ENCODE measurements at places on chromosomes 16 and 17.

- no peak for DNase-seq
Measured at GRCh38 chr17:73878923-73879322, 234.7 kb upstream of the SDK2 start.

DNA sequence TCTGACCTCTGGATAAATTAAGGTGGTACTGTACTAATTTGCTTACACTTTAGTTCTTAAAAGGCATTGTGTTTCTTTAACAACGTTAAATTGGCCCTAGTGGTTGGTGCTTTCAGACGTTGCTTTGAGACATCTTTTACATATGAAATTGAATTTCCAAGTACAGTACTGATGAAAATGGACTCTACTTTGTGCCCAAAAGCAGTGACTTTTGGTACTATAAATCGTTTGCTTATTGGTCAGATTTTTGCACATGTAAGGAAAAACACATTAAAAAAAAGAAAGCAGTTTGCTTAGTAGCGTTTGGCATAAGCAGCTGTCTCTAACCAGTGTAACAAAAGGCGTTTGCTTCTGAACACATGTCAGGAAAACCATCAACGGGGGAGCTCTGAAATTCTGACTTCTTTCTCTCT is 139.6 kb downstream of the CDK5R1 start:
- DNase-seq: no peak

DNA sequence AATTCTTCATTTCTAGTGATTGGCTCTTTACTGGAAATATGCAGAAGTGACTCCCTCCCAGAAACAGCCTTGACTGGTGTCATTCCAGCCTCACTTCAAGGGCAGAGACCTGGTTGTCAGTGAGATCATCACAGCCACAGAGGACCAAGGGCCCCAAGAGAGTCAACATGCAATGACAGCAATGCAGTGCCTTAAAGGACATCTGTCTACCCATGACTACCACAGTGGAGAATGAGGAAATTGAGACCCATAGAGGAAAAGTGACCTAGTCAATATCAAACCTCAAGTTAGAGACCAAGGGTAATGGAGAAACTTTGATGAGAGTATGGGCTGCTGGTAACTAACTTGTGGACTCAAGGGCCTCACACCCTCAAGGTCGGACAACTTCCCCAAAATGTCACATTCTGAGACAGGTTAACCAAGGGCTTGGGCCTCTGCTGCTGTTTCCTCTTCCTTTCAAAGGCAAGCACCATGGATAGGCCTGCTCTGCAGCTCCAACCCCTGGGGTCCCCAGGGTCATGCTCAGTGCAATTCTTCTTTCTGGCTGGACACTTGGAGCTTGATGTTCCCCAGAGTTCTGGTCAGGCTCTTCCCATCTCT is 11.3 kb downstream of the NOG start:
- DNase-seq: no peak

DNA sequence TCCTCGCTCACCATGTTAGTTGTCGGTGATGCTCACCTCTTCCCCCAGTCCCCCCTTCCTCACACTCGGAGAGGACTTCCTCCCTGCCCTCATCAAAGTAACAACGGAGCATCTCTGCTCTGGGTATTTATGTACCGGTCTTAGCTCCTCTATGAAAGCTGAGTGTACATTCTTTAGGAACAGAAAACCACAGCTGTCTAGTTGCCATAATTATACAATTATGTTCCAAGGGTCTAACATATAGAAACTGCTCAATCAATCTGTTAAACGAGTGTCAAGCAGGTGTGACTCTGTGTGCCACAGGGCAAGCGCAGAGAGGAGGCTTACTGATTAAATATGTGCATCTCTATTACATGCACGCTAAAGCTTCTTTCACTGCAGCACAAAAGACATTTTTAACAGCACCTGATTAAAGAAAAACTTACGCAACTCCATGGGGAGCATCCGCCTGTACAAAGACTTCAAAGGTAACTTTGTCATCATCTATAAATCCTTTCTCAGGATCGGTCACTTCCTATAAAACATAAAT is 37.8 kb downstream of the LITAFD start:
- no peak for DNase-seq

GRCh38 chr17:61285526-61286320 is 113.9 kb upstream of the TBX2 start:
- no peak for DNase-seq

DNA sequence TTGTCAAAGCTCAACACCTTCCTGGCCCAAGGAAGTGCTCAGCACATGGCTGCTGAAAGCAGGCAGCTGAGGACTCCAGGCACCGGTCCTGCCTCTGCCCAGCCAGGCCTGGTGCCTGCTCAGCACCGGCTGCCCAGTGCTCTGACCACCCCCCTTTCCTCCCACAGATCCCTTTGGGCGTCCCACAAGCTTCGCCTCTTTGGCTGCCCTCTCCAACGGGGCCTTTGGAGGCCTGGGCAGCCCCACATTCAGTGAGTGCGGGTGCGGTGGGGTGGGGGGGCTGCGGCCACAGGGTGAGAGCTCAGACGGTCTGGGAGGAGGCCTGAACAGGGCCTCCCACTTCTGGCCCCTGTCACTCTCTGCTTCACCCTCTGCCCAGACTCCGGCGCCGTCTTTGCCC is 10.2 kb downstream of the FBRS start:
- no peak for DNase-seq

DNA sequence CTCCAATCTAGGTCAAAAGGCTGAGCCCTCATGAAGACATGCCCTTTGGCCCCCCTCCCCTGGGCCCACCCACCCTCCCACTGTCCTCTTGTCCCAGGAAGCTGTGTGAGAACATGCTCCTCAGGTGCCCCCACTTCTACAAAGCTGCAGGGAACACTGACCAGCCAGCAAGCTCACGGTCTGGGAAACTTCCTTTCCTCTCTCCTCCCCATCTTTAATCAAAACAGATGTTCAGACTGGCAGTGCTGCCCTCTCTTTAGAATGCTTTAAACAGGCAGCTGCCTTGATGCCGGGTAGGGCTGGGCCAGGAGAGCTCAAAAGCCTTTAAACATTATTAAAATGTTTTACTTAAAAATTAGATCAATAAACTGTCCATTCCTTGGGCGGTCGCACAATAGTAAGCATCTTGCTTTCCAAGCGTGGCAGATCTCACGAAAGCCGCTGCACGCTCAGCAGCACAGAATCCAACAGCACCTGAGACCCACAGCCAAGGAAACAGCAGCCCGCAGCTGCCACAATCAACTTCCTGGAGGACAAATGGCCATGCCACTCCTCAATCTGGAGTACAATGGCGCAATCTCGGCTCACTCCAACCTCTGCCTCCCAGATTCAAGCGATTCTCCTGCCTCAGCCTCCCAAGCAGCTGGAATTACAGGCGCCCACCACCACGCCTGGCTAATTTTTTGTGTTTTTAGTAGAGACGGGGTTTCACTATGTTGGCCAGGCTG is 399.2 kb downstream of the SLC39A11 start:
- DNase-seq: no peak

DNA sequence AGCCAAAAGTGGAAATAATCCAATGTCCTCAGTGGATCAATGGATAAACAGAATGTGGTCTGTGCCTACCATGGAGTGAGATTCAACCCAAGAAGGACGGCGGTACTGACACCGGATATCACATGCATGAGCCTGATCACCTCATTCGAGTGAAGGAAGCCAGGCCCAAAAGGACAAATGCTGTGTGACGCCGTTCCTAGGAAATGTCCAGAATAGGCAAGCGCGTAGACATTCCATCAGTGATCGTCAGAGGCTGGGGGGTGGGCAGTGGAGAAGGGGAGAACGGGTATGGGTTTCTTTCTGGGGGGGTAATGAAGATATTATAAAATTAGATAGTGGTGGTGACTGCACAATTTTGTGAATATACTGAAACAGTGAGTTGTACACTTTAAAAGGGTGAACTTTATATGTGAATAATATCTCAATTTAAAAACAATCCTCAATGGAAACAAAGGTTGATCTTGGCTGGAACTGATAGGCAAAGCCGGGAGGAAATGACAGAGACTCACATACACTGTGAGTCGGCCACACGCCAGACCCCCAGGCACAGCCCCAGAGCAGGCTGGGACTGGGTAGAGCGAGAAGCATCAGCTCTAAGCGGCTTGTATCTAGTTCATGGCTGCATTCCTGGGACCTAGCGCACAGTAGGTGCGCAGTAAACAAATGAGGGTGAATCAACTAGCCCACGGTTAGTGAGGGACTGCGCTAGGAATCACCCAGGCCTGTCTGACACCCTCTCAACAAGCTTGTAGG is 3.5 kb downstream of the DBNDD1 start:
- DNase-seq: no peak

DNA sequence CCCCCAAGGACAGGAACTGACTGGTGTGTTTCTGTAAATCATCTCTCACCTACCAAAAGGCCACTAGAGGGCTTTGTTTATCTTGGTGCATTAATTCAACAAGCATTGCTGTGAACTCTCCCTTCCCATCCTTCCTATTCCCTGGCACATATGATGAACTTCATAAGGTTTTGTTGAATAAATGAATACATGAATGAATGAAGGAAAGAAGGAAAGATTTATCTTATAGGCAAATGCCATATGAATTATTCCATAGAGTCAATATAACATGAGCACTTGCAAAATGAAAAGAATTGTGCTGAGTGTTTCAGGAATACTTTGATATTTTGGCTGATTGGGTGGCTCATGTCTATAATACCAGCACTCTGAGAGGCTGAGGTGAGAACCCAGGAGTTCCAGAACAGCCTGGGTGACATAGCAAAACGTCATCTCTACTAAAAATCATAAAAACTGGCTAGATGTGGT is 4.3 kb downstream of the SPDYE4 start:
- DNase-seq: no peak

- no peak for DNase-seq
Measured at GRCh38 chr17:79144133-79144532, 69.5 kb downstream of the ENGASE start.

GRCh38 chr17:27845264-27846041 is 45.1 kb upstream of the NOS2 start:
- no peak for DNase-seq

GRCh38 chr17:32483451-32484019 is 3.3 kb upstream of the CDK5R1 start:
- DNase-seq: no peak

- no peak for DNase-seq
Measured at GRCh38 chr17:34377078-34377823, 14.2 kb upstream of the CCL1 start.

GRCh38 chr17:80772906-80773242 is 218.8 kb upstream of the CHMP6 start:
- no peak for DNase-seq

GRCh38 chr17:68519911-68520310 is 7.7 kb downstream of the PRKAR1A start:
- no peak for DNase-seq

DNA sequence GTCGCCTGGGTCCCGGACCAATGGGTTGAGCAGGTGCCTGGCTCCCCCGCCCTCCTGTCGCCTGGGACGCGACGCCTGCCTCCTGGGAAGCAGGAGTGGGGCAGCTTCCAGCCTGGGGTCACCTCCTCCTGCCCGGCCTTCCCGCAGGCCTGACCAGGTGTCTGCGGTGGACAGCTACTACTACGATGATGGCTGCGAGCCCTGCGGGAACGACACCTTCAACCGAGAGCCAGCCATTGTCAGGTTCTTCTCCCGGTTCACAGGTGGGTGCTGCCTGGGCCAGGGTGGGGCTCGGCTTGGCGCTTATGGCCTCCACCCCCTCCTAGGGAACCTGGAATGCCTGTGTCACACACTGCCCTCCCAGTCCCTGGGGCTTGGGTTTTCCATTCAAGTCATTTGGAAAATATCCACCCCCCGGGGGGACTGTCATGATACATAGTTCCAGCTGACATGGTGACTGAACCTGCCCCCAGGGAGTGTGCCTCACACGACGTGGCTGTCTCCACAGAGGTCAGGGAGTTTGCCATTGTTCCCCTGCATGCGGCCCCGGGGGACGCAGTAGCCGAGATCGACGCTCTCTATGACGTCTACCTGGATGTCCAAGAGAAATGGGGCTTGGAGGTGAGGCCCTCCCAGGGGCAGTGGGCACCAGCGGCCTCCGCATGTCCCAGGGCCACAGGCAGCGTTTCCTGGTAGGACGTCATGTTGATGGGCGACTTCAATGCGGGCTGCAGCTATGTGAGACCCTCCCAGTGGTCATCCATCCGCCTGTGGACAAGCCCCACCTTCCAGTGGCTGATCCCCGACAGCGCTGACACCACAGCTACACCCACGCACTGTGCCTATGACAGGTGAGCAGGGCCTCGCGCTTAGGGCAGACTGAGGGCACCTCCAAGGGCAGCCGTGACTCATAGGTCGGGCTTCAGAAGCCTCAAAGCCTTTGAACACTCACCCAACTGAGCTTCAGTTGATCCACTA is 2.3 kb downstream of the DNASE1 start:
- no peak for DNase-seq

GRCh38 chr17:17528696-17529652 is 32.8 kb upstream of the RASD1 start:
- no peak for DNase-seq

DNA sequence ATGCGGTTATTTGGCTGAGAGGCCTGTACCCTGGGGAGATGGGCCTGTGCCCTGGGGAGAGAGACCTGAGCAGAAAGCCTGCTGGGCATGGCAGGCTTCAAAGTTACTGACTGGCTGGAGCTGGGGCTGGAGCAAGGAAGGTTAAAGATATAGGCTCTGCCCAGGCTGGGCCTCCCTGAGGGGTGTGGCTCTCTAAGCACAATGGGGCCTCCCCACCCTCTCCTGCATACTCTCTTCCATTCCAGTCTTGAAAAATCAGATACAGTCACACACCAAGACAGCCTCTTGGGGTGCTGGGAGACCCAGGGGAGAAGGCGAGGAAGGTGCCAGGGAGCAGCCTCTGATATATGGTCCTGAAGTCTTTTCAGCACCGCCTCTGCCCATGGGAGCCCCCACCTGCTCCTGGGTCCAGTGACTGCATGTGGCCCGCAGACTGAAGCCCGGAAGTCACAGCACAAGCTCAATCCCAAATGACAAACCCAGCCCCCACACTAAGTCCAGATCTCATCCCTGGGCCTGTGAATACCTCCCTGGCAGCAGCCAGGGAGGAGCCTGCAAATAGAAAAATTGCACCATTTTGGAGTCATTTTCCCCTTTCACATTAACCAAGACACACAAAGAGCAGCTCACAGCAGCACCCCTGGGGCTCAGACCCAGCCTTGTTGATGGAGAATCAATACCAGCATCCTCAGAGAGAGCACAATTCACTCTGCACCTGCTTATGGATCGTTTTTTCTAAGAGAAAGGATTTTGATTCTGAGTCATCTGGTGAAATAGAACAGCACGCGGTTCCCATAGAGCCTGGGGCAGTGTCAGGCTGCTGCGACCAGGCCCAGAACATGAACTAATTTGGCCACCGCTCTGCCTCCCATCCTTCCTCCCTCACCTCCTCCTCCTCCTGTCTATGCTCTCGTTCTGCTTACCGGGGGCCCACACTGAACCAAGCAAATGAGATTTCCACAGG is 25.6 kb upstream of the CACNG1 start:
- no peak for DNase-seq

DNA sequence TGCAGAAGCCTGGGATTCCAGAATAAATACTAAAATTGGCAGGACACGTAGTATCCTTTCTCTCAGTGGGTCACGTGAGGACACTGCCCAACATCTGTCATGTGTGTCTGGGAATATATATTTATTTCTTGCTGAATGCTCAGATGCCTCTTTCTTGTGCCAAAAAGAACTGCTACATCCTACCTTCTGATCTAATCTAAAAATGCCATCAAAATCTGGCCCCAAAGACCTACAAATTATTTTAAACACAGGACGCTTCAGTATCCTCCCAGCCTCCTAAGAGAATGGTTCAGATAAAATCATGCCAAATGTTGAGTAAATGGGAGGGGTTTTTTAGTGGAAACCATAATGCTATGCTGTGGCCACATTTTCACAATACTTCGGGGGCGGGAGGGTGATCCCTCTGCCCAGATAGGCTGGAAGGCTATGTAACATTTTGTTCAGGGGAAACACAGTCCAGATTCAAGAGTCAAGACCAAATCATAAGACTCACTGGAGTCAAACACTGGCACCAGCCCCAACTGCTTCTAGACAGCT is 22.9 kb upstream of the CORO6 start:
- no peak for DNase-seq

GRCh38 chr16:51666074-51666473 is 515.0 kb upstream of the SALL1 start:
- no peak for DNase-seq
